ENCODE measurements at places on chromosomes 6 and 20. TPM values are rescaled to one million over a fixed set of nuclear protein-coding genes. Genes with fewer than 3 reads are reported as not detected.
A peak's percentile ranks its signal among the peaks of the same experiment; 100 is the strongest.

Gene BPIFB2
- not detected for total RNA-seq

Gene FAM50B
- 5.1 TPM for total RNA-seq

Gene EEF1A2
- 1.8 TPM for total RNA-seq

Gene PI3
- 108 TPM for total RNA-seq

Gene COL9A1
- 1.6 TPM for total RNA-seq

Gene BPIFB1
- total RNA-seq = not detected

DNA sequence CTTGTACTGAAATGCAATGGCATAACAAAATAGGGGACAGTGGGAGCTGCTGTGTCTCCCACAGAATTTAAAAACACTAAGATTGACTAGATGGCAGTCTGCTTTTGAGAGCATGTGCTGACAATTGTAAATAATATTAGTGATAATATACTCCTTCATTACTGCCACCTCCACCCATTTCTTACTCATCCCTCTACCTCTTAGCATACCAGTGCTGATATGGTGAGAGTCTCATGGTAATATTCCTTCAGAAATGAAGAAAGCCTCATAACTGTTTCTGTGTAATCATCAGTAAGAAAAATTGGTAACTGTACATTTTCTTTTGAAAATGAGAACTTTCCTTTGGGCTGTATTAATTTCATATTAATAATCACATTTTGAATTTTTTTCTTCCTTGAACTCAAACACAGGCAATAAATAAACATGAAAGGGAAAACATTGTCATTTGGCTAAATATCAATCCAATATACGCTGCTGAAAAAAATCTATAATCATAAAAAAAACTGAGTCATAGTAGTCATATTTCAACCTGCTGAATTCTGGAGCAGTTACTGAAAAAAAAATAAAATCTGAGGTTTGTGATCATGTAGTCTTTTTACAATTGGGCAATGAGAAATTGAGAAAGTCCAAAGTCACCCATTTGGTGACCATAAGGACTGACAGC lies 34.6 kb downstream of the FAM83B start:
- DNase-seq = no peak

DNA sequence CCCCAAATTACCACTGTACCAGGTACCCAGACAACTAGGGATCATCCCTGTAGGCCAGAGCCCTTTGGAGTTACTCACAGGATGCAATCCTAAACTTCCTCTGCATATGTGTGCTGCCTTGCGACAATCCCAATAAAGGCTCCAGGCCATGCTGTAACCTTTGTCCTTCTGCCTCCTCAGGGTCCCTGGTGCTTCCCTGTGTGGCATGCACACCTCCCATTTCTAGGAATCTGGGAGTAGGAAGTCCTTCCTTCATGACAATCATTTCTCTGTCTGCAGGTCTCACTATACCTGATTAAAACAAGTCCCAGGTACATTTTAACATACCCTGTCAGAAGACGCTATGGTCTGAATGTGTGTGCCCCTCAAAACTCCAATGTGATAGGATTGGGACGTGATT lies 37.0 kb upstream of the MCUR1 start:
- DNase-seq = no peak

GRCh38 chr20:34491226-34491931 lies 24.8 kb upstream of the DYNLRB1 start:
- no peak for DNase-seq

GRCh38 chr6:73667798-73668197 lies 14.0 kb upstream of the SLC17A5 start:
- DNase-seq = no peak

- DNase-seq = no peak
These were observed 174.1 kb downstream of the PKHD1 start for GRCh38 chr6:51913265-51913664.

DNA sequence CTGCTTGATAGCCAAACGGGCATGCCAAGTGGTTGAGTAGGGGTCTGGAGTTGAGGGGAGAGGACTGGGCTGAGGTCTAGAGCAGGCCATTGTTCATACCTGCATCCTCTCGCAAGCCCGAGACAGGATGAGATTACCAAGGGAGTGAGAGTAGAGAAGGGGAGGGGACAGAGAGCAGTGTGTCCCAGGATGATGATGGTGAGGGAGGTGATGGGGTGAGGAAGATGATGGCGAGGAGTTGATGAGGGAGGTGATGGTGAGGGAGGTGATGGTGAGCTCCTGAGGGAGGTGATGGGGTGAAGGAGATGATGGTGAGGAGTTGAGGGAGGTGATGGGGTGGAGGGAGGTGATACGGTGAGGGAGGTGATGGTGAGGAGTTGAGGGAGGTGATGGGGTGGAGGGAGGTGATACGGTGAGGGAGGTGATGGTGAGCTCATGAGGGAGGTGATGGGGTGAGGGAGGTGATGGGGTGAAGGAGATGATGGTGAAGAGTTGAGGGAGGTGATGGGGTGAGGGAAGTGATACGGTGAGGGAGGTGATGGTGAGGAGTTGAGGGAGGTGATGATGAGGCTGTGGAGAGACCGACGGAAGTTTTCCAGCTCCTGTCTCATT lies 6.4 kb downstream of the TMEM181 start:
- DNase-seq = no peak

DNA sequence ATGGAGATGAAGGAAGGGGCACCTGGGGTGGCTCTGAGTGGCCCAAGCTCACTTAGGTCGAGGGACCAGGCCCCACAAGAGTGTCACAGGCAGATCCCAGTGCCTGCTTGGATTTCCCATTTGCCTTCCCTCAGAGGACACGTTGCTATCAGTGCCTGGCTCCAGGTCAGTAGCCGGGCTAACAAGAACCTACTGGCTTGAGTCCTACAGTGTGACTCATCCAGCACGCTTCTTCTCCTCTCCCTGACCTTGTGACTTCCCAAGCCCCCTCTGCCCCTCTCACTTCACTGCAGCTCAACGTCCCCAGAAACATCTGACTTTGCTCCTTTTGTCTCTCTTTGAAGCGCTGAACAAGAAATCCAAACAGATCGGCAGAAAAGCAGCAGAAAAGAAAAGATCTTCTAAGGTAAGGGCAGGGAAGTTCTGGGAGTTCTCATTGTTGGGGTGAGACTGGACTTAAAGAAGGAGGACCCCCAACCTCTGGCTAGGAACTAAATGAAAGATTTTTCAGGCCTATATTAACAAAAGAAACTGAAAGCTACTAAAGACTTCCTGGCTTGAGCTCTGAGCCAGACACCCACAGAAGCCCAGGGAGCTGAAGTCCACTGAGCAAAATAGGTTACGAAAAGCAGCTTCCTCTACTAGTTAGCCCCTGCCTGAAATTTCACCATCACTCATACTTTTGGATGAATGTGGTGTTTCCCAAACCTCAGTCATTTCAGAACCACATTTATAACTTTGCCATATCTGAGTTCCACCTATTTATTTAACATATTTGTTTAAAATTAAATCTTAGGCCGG lies 21.5 kb downstream of the ASIP start:
- no peak for DNase-seq

GRCh38 chr6:21928827-21929226 lies 335.3 kb downstream of the SOX4 start:
- no peak for DNase-seq

- DNase-seq = no peak
These were observed 57.9 kb upstream of the DACT2 start for GRCh38 chr6:168377484-168377855.

DNA sequence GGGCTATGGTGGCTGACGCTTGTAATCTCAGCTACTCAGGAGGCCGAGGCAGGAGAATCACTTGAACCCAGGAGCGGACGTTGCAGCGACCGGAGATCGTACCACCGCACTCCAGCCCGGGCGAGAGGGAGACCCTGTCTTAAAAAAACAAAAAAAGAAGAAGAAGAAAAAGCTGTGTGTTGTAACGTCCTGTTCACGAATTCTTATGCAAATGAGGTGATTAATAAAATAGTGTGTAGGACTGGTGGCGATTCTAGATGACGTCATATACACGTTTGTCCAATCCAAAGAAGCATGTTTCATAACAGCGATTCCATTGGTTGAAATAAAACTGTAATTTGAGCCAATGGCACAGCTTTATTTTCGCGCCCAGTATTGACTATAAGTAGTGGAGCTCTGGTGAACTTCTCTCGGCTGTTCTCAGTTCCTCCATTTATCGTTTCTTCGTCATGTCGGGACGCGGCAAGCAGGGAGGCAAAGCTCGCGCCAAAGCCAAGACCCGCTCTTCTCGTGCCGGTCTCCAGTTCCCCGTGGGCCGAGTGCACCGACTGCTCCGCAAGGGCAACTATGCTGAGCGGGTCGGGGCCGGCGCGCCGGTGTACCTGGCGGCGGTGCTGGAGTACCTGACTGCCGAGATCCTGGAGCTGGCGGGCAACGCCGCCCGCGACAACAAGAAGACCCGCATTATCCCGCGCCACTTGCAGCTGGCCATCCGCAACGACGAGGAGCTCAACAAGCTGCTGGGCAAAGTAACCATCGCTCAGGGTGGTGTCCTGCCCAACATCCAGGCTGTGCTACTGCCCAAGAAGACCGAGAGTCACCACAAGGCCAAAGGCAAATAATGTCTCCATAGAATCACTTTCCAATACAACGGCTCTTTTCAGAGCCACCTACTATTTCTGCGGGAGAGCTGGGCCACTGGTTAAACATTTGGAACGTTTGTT lies 47.0 kb downstream of the OR2B2 start:
- DNase-seq = peak; percentile 66

- no peak for DNase-seq
These were observed at the start of gene LAMA4 for GRCh38 chr6:112253841-112254816. TSS of gene LAMA4 (minus strand) at chr6:112254567. CDS start at chr6:112254150, 417 bp downstream.

GRCh38 chr6:77548190-77548589 lies 84.9 kb upstream of the HTR1B start:
- DNase-seq = no peak

DNA sequence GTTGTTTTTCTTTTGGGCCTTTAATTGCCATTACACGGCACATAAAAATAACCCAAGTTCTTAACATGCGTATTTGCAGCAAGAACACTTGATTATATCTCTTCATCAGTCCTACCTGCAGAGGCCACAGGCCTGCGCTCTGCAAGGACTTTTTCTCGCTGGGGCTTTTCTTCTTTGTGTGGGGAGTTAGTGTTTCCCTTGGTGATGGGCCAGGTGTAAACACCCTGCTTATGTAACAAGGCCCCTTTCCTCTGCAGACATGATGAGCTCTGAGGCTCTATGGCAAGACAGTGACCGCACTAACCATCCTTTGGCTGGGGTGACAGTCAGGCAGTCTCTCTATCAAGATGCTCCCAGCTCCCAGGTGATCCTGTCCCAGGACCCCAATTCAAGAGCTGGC lies 97.8 kb upstream of the PCSK2 start:
- DNase-seq = no peak

GRCh38 chr20:12179692-12180091 lies 262.0 kb downstream of the BTBD3 start:
- DNase-seq = no peak

DNA sequence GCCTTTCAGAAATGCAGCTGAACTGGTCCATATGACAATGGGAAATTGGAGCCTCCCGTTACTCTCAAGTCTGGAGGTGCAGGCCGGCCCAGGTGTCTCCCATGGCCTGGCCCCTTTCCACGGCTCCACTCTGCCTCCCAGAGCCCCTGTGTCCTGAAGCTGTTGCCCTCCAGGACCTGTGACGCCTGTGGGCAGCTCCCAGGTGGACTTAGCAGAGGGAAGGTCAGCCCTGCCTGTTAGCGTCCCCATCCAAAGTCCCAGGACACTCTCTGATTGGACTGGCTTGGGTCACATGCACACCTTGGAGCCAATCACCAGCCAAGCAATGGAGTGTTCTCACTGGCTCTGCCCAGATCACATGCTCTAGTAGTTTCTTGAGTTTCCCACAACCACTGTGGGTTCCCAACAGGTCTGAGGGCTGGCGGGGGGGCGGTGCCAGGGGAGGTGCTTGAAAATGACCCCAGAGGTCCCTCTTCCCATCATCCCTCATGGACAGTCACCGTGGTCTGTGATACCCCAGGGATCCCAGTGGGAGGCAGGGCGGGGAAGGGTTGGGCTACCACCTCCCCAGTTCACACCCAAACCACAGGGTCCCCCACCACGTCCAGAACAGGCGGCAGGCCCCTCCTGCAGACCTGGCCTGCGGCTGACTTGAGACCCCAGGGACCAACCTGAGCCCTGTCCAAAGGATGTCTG lies 135.6 kb downstream of the TAF4 start:
- DNase-seq = no peak

- peak; percentile 89 for DNase-seq
These were observed 16.2 kb upstream of the UBR2 start for GRCh38 chr6:42547407-42548329.

- DNase-seq = no peak
These were observed 43.7 kb upstream of the TULP4 start for GRCh38 chr6:158268361-158269147.

GRCh38 chr6:79250107-79250514 lies 15.6 kb upstream of the HMGN3 start:
- DNase-seq = no peak

DNA sequence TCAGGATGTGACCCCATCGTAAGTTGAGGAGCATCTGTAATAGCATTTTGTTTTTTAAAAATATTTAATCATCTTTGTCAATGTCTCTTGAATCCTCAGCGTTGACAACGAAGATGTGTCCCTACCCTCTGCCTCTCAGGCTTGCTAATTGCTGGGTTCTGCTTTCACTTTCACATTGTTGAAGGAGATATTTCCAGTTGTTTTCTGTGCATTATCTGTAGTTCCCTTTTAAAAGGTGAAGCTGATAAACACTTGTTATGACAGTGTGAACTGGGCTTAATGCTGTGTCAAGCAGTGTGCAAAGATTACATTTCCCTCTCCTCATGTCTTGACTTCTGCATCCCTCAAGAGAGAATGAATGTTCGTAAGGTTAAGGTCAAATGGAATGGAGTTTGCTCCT lies 54.9 kb downstream of the CSE1L start:
- no peak for DNase-seq

DNA sequence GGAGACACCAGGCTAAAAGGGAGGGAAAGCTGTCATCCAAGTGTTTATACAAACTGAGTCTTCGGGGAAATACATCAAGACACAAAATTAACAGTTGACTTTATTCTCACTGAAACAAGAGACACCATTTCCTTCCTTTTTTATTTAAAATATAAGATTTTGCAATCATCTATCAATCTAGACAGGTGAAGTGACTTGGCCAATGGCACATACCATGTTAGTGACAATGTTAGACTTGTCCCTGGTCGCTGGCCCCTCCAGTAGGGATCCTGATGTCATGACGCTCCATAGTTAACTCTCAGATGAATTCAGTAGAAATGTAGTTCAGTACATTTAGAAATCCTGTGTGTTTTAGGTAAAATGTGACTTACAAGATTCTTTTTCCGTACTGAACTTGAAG lies 2.9 kb downstream of the SASH1 start:
- DNase-seq = no peak

- no peak for DNase-seq
These were observed 1.4 kb downstream of the FAM83B start for GRCh38 chr6:54847799-54848597.

DNA sequence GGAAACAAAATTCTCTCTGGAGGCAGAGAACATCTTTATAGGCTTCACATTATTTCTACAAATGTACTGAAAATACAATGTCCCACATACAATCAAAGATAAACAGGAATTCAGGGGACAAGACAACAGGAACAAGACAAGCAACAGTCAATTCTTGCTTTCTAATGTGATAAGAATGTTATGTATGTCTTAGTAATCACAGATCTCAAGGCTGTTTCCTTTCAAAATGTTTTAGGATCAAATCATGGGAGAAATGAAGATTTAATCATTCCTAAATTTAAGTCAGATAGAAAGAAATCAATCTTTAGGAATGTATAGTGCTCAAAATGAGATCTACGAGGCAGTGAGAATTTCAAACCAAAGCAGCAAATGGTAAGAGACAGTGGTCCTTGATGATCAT lies 32.1 kb downstream of the NEDD9 start:
- DNase-seq = no peak

Data from left colon (tissue), 2 donors.